ENCODE measurements at places on chromosomes 16 and 17. TPM values are rescaled to one million over a fixed set of nuclear protein-coding genes. Genes with fewer than 3 reads are reported as not detected.

- no peak for DNase-seq
Measured at GRCh38 chr17:4100883-4101756, 41.7 kb downstream of the ZZEF1 start.

- no peak for DNase-seq
Measured at GRCh38 chr16:3094289-3095027, 4.6 kb downstream of the ZSCAN10 start.

The RNF112 gene
- 4.2 TPM for polyA plus RNA-seq

DNA sequence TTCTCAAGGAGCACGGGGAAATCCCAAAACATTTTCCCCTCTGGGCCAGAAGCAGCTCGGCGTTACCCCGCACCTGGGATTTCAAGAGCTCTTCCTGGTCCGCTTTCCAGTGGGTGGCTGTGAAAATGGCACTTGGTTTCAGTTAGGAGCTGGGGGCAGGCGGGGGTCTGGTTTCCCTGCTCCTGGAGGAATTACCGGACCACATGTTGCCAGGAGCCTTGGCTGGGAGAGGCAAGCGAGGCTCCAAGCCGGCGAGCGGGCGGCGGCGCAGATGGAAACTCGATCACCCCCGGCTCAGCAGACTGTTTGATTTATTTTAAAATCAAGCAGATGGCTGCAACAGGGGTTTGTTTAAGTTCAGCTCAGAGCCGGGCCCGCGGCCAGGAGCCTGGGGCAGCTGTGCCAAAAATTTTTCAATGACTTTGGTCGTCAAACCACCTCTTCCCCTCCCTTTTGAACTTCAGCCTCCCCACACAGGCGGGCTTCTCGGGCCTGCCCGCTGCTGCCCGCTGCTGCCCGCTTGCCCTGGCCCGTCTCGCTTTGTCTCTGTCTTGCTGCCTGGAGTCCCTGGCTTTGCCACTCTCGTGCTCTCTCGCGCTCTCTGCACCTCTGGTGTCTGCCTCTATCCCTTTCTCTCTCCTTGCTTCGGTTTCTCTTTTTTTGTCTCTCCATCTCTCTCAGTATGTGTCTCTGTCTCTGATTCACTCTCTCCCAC is 108.0 kb upstream of the CIBAR2 start:
- peak; percentile 96 for DNase-seq
